Hematopoietic multipotent progenitor cell treated with erythropoietin and hydrocortisone succinate and interleukin-3 and kit ligand, for 6 days (in vitro differentiated cells): ENCODE measurements at places on chromosomes 13 and 19.
A peak's percentile ranks its signal among the peaks of the same experiment; 100 is the strongest.

GRCh38 chr13:53012707-53013106, 15.9 kb upstream of the OLFM4 start:
- DNase-seq, result peak; percentile 41

- DNase-seq, result peak; percentile 11
Measured at GRCh38 chr13:103531278-103531677, 465.1 kb upstream of the SLC10A2 start.

GRCh38 chr19:703651-704446, 4.9 kb upstream of the PALM start:
- peak; percentile 97 for DNase-seq

- no peak for DNase-seq
Measured at GRCh38 chr13:20340136-20340758, 108.1 kb upstream of the GJB6 start.

- DNase-seq, result no peak
Measured at GRCh38 chr13:52638666-52639328, 3.4 kb upstream of the HNRNPA1L2 start.

- no peak for DNase-seq
Measured at GRCh38 chr13:99105160-99105559, 95.5 kb upstream of the UBAC2 start.

DNA sequence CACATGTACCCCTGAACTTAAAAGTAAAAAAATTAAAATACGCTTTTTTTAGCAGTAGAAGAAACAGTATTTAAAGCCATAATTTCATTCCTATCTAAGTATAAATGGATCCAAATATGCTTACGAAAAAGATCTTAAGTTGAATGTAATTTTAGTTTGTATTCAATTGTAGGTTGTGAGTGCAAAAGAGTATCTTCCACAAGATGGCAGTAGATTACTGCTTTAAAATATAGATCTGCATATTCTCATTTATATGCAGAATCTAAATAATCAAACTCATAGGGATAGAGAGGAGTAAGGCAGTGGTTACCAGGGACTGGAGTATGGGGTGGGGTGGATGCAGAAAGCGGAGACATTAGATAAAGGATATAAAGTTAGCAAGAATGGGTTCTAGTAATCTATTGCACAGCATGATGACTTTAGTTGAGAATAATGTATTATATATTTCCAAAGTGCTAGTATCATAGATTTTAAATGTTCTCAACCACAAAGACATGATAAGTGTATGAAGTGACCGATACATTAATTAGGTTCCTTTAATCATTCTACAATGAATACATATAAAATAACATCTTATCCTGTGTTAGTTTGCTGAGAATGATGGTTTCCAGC, 14.2 kb downstream of the OR7A17 start:
- peak; percentile 73 for DNase-seq

- no peak for DNase-seq
Measured at GRCh38 chr19:32415246-32415645, 9.7 kb downstream of the DPY19L3 start.

DNA sequence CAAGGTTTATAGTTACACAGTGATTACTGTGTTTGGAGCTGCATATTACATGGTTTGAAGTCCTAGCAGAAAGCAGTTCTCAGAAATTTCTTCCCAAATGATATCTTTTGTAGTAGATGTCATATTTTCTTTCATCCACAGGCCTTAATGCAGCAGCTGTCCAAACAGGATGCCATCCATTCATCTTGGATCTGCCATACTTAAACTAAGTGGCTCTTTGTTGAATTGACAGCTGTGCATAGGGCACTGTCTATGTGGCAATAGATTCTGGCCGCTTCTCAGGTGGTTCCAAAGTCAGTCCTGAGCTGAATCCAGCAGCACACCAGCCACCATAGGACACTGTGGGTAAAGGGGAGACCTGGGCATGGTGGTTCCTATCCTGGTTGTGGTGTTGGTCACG, 41.6 kb upstream of the SPRY2 start:
- DNase-seq, result no peak

- DNase-seq, result peak; percentile 100
Measured at GRCh38 chr19:54190503-54191010, 551 bp upstream of the TSEN34 start.

GRCh38 chr19:47411101-47411500, 8.2 kb downstream of the MEIS3 start:
- DNase-seq, result no peak

GRCh38 chr13:66859934-66860877, 369.9 kb downstream of the PCDH9 start:
- DNase-seq, result no peak

DNA sequence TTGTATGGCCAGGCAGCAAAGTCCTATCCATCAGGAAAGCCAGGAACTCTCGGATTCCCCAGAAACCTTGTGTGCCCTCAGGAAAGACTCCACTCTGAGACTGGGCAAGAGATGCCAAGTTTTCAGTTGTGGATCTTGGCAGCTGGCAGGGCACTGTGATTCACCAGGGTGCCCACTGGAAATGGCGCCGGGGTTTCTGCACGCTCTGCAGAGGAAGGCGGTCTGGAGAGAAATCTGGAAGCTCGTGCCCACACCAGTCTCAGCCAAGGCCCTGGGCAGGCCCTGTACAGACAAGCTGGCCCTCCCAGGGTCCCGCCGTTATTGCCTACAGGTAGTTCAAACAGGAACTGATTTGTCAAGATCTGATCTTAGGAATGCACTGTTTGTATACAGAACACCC, 4.9 kb downstream of the NAPA start:
- DNase-seq, result no peak

DNA sequence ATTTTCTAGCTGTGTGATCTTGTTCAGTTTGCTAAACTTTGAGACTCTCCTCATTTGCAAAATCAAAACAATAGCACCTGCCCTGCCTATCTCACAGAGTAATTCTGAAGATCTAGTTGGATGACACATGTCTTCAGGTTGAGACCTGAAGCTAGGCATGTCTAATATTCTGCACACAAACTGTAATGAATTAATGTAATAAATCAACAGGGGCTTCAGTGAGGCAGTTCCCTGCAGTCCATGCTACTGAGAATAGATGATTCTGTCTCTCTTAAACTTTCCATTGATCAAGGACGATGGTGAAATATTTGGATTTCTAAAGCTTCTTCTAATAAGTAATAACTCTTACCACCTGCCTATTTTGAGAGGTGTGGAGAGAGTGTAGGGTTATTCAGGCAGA, 268.1 kb upstream of the TMTC4 start:
- DNase-seq, result no peak

DNA sequence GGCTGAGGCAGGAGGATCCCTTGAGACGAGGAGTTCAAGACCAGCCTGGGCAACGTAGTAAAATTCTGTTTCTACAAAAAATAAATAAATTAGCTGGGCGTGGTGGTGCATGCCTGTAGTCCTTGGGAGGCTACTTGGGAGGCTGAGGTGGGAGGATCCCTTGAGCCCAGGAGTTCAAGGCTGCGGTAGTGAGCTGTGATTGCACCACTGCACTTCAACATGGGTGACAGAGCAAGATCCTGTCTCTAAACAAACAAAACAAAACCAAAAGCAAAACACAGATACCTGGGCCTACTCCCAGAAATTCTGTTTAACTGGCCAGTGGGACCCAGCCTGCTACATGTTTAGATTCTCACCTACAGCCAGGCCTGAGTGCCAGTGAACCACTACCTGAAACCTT, 74.6 kb upstream of the MEDAG start:
- DNase-seq, result no peak

GRCh38 chr19:3397266-3398022, 31.1 kb downstream of the NFIC start:
- peak; percentile 45 for DNase-seq

DNA sequence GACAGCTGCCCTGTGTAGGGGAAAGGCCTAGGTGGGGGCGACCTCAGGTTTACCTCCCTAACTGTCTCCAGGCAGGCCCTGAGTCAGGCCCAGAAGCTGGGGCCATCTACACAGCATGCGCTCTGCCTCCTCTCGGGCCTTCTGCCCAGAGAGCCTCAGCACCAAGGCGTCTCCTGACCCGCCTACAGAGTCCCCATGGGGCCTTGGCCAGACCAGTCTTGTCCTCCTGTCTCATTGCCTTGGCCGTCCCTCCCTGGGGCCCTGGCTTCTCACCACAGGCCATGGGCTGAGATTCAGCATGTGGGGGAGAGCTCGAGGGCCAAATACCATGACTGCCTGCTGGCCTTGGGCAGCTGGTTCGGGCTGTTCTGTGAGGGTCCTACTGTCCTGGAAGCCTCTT, 59.0 kb downstream of the SMARCA4 start:
- DNase-seq, result no peak

DNA sequence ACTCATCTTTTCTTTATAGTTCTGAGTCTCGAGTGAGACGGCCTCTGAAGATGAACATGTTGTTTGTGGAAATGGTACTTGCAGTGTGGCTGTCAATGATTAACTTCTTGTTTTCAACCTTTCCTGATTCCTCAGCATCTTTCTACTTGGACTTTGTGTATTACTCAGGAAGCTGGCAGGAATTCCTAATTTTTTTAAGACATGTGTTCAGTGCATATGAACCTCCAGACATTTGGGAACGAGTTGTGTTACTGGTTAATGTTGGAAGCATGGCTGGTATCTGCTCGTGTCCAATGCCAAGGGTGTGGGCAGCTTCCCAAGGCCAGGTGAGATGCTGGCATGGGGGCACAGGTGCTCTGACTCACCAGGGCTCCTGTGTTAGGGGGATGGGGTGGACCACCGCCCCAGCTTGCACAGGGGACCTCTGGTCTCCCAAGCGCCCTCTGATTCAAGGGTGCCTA, 61.1 kb upstream of the MCF2L start:
- no peak for DNase-seq

- no peak for DNase-seq
Measured at GRCh38 chr13:35930665-35931631, 200.2 kb downstream of the DCLK1 start.

- no peak for DNase-seq
Measured at GRCh38 chr19:45767410-45767880, 1.6 kb downstream of the SIX5 start.

GRCh38 chr13:114121496-114122126, 10.8 kb downstream of the RASA3 start:
- no peak for DNase-seq

DNA sequence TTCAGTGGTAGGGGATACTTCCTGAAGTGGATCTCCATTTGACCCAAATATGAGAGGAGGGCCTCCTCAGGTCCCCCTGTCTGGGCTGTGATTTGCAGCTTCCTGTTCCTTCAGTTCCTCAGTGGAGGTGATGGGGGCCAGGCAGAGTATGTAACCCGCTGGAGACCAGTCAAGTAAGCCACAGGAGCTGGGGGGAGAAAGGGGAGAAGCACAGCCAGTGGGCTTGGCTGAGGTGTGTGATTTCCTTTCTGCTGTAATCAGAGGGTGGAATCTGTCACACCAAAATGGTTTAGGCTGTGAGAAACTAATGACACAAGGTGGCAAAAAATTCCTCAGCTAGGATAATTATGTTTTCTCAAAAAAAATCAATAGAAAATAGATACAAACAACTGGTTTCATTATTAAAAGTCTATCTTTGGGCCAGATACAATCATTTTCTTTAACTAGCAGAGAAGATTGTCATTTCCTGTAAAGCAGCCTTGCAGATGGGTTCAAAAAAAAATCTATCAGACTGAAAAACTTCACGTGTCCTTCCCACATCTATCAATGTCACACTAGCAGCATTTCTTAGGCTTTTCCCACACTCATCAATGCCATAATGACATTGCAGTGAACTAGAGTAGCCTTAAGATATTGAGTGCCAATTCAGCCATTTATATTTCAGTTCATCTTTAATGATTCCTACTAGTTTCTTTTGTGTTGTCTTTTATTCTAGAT, 1660.3 kb downstream of the EFNB2 start:
- DNase-seq, result no peak

DNA sequence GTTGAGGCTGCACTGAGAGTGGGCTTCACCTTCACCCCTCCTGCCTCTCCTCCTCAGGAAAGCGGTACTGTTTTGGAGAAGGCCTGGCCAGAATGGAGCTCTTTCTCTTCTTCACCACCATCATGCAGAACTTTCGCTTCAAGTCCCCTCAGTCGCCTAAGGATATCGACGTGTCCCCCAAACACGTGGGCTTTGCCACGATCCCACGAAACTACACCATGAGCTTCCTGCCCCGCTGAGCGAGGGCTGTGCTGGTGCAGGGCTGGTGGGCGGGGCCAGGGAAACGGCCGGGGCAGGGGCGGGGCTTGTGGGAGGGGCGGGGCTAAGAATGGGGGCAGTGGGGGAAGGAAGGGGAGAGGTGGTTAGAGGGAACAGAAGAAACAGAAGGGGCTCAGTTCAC, 7.5 kb downstream of the CYP2A13 start:
- DNase-seq, result no peak

DNA sequence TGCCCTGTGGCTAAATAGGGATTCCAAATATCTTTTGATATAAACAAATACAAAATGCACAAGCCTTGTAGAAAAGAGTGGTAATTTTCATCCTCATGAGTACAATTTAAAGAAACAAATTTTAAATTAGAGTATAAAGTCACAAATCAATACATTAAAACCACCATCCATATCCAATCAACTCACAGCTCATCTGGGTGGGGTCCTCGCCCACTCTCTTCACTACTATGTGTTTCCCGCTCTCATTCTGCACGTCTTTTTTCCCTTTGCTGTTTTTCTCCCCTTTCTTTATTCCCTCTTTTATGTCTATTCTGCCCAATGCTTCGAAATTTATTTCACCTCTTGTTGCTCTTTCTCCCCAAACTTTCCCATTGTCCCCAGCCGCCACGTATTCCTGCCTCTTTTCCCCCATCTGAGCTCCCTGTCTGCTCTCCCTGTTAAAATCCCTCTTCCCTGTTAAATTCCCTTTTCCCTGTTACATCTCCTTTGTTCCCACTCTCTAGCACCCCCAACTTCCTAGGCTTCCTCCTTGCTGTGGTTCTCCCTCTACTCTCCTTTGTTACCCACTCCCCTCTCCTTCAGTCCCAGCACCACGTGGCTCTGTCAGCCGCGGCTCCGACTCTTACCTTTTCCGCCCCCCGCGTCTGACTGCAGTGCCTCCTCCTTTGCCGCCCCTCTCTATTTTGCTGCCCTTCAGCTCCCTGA, 1.3 kb downstream of the ZNF616 start:
- DNase-seq, result peak; percentile 63

- peak; percentile 90 for DNase-seq
Measured at GRCh38 chr19:10565028-10565566, 713 bp downstream of the KRI1 start.

DNA sequence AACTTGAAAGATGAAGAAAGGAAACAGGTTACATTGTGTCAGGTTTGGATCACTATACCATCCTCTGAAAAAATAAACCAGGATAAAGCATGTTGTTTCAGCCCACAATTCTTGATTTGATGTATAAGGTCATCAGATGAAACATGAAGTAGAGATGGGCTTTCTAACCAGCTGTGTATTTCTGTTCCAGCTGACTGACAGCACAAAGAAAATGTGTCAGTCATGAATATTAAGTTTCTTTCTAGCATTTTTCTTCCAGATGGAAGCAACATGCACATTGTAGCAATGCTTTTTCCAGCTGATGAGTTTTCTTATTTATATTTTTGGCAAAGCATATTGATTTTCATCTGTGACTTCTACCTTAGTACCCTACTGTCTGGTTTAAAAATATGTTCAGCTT, 199.6 kb downstream of the OXGR1 start:
- no peak for DNase-seq

DNA sequence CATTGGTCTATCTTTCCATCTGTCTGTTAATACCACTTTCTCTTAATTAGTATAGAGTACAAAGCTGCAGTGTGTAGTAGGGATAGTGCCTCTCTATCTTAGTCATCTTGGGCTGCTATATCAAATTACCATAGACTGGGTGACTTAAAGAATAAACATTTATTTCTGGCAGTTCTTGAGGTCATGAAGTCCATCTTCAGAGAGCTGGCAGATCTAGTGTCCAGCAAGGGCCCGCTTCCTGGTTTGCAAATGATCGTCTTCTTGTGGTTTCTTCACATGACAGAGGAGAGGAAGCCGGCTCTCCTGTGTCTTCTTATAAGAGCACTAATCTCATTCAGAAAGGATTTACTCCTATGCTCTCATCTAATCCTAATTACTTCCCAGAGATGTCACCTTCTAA, 6.1 kb downstream of the ZNF700 start:
- DNase-seq, result no peak
